ENCODE measurements at places on chromosomes 13 and 19.

DNA sequence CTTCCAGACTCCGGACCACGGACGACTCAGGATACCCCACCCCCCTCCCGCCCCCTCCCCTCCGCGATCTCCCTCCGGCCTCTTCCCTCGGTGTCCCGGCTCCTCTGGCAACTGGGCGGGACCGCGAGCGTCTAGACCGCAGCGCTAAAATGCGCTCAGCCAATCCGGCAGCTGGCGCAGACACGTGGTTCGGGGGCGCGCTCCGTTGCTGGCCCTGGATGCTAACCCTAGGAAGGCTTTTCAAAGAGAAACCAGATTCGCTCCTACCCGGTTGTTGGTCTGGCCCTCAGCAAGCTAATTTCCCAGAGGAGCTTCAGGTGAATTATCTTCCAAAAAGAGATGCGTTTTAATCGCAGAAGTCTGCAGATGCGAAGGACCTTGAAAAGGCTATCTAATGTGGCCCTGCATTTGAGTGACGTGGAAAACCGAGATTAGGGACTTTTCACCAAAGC, at the start of gene DZIP1:
Gene DZIP1 (minus strand): TSS at position 106 of the 452 bp plus-strand sequence. CDS start 2,677 bp downstream, outside the sequence.
- DNase-seq = no peak

DNA sequence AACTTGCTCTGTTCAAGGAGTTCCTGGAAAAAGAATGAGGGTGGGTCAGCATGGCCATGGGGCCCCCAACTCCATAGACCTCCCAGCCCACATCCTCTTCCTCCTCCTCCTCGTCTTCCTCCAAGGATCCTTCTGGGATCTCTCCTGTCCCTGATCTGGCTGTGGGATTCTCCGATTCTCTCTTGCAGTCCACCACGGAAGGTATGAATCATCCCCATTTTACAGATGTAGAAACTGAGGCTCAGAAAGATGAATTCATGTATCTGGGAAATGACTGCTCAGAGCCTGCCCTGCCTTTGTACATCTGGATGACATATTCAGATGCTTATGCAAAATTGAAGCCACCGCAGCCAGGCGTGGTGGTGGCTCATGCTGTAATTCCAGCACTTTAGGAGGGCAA, 2.2 kb upstream of the KANK2 start:
- no peak for DNase-seq

- no peak for DNase-seq
These were observed 45.5 kb upstream of the DACH1 start for GRCh38 chr13:71912524-71912923.

GRCh38 chr13:112077729-112078128, 10.8 kb downstream of the SOX1 start:
- DNase-seq = no peak

DNA sequence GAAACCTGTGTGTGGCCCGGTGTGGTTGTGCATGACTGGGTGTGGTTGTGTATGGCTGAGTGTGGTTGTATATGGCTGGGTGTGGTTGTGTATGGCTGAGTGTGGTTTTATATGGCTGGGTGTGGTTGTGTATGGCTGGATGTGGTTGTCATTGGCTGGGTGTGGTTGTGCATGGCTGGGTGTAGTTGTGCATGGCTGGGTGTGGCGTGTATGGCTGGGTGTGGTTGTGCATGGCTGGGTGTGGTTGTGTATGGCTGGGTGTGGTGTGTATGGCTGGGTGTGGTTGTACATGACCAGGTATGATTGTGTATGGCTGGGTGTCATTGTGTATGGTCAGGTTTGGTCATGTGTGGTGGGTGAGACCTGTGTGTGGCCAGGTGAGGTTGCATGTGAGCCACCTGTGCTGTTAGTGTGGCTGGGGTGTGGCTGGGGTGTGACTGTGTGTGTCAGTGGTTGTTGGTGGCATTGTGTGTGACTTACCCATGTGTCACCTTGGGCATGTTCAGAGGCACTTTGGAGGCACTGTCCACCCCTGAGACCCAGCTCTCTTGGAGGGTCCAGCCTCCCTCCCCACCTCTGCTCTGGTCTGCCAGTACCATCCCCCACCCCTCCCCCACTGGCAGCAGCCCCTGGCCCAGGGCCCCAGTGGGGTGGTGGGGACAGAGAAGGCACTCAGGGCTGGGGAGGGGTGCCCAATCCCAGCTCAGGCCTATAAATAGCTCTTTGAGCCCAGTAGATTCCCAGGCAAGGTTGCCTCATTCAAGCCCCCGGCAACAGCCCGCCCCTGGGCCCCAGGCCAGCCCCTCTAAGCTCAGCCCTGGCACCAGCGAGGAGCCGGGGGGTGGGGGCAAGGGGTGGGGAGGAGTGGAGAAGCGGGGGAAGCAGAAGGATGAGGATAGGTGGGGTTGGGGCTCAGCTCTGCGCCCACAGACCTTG, 3.9 kb upstream of the NCAN start:
- DNase-seq = no peak

DNA sequence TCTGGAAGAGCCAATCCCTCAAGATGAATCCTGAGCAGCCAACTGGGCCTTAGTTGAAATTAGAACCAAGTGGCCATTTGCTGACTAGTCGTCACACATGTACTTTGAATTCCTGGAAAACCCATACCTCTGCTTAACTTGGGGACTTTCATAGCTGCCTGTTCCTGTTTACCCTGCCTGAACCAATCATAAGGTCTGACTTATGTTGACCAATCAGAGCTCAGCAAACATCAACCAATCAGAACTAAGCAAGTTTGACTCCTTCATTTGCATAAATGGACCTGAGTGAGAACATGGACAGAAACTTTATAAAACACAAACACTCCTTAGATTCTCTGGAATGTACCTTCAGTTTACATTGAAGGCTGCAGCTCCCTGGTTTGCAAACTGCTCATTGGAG, 50.8 kb downstream of the LATS2 start:
- DNase-seq = no peak

DNA sequence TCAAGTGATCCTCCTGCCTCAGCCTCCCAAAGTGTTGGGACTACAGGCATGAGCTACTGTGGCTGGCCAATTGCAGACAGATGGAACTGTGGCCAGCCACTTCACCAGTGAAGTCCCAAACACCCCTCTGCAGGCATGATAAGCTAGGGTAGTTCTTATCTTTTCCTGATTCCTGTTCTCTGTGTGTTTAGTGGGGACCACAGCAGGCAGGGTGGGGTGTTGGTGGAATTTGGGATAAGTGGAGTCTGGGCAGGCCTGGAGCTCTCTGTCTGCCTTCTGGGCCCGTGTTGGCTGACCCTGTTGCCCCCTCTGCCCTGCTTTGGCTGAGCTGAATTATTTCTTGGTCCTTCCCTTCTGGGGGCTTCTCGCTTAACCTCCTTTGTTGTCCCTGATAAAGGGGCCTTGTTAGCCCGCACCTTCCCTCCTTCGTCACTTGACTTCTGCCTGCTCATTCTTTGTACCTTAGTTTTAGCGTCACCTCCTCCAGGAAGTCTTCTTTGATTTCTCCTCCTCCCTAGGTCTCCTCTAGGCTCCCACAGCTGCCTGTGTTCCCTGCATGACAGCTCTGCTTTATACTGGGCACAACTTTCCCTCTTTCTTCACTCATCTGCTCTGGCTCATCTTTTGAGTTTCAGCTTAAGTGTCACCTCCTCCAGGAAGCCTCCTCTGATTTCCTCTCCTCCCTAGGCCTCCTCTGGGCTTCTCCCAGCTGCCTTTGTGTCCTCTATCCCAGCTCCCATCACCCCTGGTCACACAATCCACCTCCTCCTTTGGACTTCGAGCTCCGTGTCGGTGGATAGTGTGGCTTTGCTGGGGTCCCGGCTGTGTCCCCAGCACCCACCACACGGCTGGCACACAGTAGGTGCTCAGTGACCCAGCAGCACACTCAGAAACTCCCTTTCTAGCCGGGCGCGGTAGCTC, 1.7 kb upstream of the NCLN start:
- DNase-seq = no peak

DNA sequence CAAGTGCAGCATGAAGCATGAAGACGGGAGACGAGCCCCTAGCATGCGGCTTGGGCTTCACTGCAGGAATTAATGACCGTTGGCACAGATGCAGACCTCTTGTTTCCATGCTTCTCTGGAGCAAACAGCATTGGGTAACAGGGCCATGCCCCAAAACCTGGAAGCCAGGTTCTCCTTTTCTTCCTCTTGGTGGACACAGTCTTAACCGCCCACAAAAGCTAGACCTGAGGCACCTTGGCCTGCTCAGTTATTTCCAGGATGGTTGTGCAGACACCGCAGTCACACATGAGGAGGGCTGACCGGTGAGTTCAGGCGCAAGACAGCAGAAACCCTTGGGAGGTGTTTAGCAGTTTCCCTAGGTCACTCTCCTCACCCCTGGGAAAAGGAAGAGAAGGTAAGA, 133.9 kb upstream of the GJB6 start:
- no peak for DNase-seq

DNA sequence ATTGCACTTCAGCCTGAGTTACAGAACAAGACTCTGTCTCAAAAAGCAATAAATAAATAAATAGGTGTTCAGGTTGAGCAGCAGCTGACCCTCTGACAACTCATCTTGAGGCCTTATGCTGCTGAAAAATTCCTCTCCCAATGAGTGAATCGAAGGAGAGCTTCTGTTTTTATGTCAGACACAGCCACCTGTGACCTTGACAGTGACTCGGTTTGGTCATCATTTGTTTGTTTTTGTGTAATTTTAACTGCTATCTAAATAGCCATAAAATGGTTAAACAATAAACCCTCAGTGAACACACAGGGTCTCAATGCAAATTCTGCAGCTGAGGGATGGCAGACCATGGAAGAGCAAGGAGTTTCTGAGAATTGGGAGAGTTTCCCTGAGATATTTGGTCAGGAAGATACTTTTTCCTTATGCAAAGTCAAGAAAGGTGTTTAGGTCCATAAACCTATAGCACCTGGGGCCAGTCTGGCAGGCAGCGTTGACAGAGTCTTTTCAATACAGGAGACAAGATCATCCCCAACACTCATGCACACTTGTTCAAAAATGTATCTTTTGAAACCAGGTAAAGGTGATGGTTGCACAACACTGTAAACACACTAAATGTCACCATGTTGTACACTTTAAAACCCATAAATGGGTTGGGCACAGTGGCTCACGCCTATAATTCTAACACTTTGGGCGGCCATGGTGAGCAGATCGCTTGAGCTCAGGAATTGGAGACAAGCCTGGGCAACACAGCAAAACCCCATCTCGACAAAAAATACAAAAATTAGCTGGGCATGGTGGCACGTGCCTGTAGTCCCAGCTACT, 16.6 kb upstream of the SLC25A30 start:
- DNase-seq = no peak

DNA sequence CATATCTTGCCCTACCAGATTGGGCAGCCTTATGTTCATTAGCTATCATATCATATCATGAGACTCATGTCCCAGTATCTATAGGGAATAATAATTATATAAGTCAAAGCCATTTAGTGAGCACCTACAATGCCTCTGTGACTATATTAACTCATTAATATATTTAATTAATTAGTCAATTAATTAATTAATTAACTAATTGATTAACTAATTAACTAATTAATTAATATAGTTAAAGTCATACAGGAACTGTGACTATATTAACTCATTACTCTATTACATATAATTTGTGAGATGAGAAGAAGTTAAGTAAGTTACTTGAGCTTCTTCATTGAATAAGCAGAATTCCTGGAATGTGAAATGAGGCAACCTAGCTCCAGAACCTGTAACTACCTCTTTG, 588.3 kb upstream of the SLITRK1 start:
- DNase-seq = no peak

DNA sequence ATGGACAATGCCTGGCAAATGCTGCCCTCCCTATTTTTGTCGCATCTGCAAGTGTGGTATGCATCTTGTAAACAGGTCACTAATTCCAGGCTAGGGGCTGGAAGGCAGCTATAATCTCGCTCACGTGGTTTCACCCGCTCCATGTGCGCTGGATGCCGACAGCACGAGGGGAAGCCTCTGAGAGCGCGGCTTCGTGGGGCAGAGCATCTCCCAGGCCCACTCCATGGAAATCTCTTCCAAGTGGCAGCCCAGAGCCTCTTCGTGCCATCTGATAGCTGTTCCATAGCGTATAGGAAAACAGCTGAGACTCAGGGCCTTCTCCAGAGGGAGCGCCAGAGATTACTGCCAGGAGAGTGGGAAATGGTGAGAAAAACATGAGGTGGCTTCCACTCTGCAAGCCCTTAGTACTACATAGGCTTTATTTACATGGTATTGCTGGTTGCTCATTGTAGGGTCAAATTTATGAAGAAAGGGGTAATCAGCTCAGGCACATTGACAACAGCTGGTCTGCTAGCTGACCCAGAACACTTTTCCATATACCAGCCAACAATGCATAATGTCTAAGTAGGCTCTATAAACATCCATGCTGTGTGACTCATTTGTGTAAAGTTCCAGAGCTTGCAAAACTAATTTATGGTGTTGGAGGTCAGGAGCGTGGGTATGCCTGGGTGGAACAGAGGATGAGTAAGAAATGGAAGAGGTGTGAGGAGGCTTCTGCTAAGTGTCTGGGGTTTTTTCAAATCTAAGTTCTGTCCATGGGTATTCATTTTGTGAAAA, 165.2 kb downstream of the SHISA2 start:
- no peak for DNase-seq

DNA sequence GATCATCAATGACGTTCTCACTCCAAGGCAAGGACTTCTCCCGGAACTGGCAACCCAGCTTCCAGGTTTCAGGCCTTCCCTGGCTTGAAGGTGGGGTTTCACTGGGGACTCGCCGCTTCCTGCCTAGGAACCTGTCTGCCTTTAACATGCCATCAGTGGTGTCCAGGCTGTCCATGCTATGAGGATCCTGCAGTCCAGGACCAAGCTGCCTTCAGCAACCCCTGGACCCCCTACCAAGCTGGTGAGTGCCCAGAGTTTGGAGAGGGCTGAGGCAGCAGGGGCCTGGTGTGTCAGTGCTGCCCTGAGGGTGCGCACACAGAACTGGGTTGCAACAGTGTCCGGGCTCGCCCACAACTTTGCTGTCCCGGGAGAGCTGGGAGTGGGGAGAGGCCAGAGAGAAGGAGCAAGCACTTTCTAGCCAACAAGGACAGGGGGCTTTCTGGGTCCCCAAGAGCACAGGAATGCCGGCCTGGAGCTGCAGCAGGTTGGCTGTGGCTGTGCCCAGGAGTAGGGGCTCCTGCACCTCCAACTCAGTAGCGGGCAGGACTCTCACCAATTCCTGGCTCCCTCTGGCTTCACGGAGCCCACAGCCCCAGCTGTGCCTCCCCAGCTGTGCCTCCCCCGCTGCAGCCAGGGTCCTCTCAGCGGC, 1563.2 kb upstream of the MIR17HG start:
- DNase-seq = no peak

DNA sequence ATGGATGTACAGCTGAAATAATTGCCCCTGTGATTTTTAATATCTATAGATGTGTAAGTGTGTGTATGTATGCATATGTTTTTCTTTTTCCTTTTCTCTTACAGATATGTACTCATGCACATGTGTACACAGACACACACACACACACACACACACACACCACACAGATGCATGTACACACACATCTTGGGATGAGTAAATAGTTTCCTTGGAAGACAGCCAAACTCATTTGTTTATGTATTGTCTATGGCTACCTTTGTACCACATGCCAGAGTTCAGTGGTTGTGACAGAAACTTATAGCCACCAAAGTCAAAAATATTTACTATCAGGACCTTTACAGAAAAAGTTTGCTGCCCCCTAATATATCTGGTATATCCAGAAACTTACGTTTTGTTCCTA, 192.6 kb downstream of the MAB21L1 start:
- no peak for DNase-seq

GRCh38 chr13:112626124-112626523, 38.2 kb upstream of the TUBGCP3 start:
- no peak for DNase-seq

- no peak for DNase-seq
These were observed 26.9 kb downstream of the RAP2A start for GRCh38 chr13:97460853-97461252.

All from naive B cell (primary cell).